A673 (cell line): ENCODE measurements at places on chromosomes 4 and X. TPM values are rescaled to one million over a fixed set of nuclear protein-coding genes. Genes with fewer than 3 reads are reported as not detected.

- DNase-seq, result no peak
Measured at GRCh38 chrX:50799531-50799961, 14.4 kb downstream of the SHROOM4 start.

DNA sequence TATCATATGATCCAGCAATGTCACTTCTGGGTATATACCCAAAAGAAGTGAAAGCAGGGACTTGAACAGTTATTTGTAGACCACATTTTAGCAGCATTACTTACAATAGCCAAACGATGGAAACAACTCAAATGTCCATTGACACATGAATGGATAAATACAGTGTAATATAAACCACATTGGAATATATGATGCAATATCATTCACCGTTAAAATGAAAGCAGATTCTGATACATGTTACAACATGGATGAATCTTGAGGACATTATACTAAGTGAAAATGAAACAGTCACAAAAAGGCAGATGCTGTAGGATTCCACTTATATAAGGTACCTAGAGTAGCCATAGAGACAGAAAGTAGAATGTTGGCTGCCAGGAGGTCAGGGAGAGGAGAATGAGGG lies 130.5 kb upstream of the SMAD1 start:
- no peak for DNase-seq

DNA sequence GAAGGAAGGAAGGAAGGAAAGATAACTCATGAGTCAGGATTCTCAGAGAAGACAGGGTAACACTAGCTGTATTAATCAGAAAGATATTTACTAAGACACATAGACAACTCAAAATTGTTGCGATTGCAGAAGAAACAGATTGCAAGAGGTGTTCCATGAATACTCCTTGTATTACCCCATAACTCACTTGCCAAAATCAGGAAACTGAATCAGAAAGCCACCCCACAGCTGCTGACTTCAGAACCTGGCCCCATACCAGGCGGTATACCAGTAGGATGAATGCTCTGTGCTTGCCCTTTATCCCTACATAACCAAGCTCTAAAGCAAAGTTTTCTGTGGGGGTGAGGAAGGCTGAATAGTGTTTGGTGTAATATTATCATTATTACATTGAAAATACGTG lies 468.5 kb downstream of the IQCM start:
- DNase-seq, result peak; percentile 99

The CTAG1A gene
- not detected in 2 replicates for total RNA-seq

The MAGEA9B gene
- not detected in 2 replicates for total RNA-seq

The GAK gene
- 96.2 and 109 TPM in 2 replicates for total RNA-seq

- DNase-seq, result peak; percentile 46
Measured at GRCh38 chr4:165668694-165669093, 204.3 kb upstream of the TLL1 start.

The HS3ST1 gene
- not detected in 2 replicates for total RNA-seq

- no peak for DNase-seq
Measured at GRCh38 chrX:108148524-108148923, 56.9 kb downstream of the ATG4A start.

The ARHGAP24 gene
- 4.4 and 5.8 TPM in 2 replicates for total RNA-seq

- DNase-seq, result no peak
Measured at GRCh38 chr4:108396900-108397497, 223.4 kb upstream of the RPL34 start.

- no peak for DNase-seq
Measured at GRCh38 chr4:100803751-100804150, 285.9 kb upstream of the EMCN start.

DNA sequence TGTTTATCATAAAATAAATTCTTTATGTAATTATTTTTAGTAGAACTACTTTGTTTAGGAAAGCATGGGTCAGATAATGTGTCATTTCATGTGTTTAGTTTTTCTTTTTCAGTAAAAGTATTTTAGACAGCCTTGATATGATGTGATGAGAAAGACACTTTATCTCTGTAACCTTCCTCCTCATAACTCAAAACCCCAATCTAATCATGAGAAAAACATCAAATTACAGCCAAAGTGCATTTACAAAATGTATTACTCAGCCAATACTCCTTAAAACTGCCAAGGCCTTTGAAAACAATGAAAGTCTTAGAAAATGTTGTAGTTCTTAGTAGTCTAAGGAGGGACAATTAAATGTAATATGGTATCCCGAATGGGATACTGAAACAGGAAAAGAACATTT lies 144.9 kb downstream of the GPM6A start:
- DNase-seq, result no peak

The CYLC1 gene
- not detected in 2 replicates for total RNA-seq

The NEUROG2 gene
- not detected in 2 replicates for total RNA-seq

GRCh38 chr4:104860238-104861123 lies 286.2 kb upstream of the TET2 start:
- peak; percentile 85 for DNase-seq

DNA sequence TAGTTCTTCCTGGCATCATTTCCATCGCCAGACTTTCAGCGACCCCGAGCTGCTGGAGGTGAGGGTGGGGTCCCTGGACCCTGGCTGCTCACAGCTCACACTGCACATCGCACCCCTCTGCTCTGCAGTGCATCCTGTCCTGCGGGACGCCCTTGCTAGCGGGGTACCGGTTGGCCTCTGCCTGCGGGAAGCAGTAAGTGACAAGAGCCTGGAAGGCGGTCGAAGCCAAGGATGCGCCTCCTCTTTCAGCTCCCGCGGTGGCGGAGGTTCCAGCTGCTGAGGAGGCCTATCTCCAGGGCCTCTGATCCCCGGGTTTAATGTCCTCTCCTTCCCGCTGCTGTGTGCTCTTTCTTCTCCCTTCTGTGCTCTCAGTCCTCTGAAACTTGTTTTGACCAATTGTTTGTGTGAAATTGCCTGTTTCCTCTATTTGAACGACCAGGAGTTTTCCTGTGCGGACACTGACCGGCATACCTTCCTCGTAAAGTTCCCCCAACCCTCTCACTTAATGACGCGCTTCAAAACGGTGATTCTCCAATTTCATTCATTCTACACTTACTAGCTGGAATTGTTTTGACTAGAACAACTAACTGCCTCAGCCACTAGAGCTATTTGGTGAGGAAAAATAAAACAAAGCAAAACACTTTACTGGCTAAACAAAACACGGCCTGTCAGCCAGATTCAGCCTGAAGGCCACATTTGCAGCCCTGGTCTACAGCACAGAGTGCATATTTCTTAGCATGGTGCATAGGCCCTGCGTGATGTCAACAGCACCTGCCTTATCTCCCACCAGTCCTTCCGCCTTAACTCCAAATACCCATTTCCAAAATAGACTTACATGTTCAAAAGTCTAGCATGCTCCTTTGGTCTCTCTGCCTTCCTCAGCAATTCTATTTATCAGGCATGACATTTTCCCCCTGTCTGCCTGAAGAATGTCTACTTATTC lies 28.0 kb downstream of the MGAT4D start:
- no peak for DNase-seq

GRCh38 chrX:146264763-146265375 lies 447.2 kb downstream of the SLITRK2 start:
- DNase-seq, result no peak

- DNase-seq, result no peak
Measured at GRCh38 chr4:123520325-123520724, 123.7 kb downstream of the SPRY1 start.

GRCh38 chr4:145732895-145733880 lies 53.2 kb downstream of the C4orf51 start:
- DNase-seq, result peak; percentile 96

The XPNPEP2 gene
- total RNA-seq, result not detected in 2 replicates

DNA sequence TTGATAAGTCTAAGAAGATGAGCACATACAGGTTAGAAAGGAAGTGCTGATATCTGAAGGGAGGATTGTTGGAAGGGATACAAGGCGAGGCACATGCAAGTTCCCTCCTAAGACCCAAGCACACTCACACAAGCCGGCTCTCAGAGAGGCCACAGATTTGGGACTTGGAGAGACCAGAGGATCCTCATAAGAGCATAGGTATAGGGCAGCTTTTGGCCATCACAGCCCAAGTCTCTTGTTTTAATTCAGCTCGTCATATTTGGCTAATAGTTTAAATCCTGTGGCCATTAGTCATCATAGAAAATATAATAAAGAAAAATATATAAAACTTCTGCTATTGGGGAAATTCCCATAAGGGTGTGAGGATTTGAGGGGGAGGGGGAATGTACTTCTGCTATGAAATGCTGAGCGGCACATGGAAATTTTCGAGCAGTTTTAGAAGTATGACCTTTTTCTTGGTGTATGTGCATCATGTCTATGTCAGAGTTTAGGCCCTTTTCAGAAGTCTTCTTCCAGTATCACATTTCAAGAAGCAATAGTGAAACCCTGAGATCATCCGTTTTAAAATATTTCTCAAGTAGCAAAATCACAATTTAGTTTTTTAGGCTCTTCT lies 97.7 kb downstream of the NFKB1 start:
- no peak for DNase-seq

The SSX2B gene
- total RNA-seq, result 0.37 and 1.6 TPM in 2 replicates

DNA sequence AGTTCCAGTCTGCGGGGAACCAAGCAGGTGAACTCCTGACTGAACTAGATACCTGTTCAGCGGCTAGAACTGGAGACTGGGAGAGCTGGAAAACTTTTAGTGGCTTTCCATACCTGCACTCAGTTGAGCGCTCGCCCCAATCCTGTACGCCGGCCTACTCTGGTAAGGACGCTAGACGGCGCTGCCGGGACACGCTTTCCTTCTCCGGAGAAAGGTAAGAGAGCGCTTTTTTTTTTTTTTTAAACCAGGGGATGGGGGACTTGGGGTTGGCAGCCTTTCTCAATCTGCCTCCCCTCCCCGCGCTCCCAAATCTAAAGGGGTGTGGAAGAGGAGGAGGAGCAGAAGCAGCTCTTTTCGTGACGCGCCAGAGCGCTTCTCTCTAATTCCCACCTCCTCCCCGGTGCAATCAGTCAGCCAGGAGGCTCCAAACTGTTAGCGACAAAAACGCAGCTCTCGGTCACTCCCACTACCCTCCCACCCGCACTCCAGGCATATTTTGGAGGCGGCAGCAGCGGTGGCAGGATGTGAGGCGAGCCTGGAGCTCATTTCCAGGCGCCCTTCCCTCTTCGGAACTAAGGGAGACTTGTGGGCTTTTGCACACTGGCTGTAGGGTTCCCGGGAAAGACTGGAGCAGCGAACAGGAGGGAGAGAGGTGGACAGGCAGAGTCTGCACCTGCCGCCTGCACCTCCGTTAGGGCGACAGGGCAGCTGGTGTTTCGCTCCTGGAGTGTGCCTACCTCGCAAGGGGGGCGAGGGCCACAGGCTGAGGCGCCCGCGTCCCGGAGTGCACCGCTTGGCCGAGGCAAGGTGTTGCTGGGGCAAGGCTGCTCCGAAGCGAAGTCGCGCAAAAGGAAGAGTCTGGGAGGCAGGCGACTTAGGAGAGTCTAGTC lies at the start of gene IL1RAPL2:
IL1RAPL2 (plus strand) TSS at position 409 of the 890 bp plus-strand sequence.
- peak; percentile 14 for DNase-seq

GRCh38 chr4:5887361-5888221 lies 5.3 kb downstream of the CRMP1 start:
- no peak for DNase-seq

DNA sequence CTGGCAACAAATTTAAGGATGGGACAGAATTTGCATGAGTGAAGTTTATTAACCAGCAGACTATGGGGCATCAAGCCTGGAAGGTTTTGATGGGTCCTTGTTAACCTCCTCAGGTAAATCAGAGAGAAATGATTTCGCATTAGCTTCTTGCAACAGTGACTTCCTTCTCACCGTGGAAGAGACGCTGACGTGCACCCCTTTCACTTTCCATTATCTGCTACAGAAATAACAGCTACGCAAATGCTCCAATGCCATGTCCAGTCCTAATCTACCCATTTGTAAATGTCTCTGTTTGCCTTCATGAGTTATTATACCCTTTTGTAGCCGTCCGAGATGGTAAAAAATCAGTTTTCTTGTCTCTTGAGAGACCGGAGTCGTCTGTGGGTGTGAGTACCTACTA lies 100.3 kb downstream of the SLC34A2 start:
- no peak for DNase-seq

DNA sequence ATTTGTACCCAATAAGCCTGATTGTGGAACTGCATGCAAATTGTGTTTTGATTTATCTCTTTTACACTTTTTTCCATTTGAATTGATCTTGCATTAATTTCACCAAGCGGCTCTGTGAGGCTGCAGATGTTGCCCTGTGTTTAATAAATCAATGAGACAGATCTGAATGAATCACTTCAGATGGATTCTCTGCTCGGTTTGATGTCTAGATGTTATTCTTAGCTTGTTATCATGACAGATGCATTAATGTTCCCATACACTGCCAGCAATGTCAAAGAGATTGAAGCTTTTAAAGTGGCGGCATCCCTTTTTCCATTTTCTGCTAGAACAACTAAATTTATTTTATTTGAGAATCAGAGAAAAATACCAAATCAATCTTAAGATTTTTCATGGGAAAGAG lies 6.3 kb downstream of the DACH2 start:
- no peak for DNase-seq

DNA sequence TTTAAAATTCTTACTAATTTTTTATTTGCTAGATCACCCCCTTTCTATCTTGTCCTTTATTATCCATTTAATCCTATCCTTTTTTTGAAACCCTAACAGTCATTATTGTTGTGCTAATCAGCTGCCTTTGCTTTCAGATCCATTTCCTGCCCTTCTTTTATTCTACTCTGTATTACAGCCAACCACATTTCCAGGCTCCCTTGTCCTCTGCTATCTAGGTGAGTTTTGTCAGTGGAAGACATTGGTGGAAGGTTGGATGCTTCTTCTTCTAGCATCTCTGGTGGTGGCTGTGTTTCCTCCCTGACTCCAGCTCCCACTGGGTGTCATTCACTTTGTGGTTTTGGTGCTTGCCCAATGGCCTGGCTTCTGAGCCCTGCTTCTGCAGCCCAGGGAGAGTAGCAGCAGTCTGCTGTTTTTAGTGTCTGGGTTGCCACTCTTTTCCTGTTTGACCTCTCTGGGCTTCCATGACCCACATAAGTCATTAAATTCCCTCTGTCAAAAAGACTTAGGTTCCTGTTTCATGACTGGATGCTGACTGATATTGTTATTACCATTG lies 225.2 kb upstream of the PGRMC2 start:
- no peak for DNase-seq

DNA sequence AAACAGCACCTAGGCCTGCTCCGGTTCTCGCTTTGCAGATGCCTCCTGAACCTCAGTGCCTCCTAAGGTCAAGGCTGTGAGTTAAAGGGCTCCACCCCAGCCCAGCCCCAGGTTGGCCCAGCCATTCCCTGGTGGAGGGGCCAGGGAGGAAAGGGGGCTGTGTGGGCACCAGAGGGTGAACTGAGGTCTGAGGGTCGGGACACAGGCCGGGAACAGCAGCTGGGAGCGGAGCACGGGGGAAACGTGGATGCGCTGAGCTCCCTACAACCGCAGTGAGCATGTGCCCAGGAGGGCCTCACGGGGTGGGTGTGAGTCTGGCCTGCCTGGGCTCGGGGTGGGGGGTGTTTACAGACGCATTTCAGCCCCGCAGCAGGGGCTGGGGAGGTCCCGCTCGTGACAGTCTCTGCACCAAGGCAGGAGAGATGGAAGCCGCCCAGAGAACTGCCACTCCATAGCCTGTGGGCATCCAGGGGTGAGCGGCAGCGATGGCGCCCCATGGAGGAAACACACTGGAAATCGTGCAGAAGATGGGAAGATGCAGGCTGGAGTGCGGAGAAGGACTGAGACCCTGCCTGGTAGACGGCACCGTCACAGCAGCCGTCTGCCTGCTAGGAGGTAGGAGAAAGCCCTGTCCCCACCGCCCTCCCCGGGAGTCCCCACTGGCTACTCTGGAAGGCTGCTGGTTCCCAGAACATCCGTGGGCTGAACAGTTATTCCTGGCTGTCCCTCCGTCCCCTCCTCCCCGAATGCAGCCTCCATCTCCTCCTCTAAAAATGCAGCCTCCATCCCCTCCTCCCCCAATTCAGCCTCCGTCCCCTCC lies 9.9 kb upstream of the SLC25A6 start:
- DNase-seq, result no peak
